ENCODE measurements at places on chromosomes 1 and 21.

DNA sequence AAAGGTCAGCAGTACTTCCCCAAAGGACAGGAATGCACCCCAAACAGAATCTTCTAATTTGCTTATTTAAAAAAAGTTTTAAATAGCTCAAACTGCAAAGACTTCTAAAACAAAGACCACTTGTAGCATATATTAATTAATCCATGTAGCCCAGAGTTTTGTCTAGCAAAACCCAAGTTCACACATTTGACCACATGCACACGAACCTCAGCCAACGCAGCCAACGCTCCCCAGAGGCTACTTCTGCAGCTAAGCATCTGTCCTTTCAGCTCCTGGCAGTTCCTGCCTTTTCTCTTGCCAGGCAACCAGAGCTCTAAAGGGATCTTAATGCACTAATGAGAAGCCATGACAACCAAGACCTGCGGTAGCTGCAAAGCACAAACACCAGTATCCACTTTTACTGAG, 89.6 kb downstream of the RERE start:
- DNase-seq = no peak

- no peak for DNase-seq
Observed at GRCh38 chr1:50976111-50976889, 6.3 kb downstream of the CDKN2C start.

- no peak for DNase-seq
Observed at GRCh38 chr1:86155807-86156565, 586 bp downstream of the COL24A1 start.

DNA sequence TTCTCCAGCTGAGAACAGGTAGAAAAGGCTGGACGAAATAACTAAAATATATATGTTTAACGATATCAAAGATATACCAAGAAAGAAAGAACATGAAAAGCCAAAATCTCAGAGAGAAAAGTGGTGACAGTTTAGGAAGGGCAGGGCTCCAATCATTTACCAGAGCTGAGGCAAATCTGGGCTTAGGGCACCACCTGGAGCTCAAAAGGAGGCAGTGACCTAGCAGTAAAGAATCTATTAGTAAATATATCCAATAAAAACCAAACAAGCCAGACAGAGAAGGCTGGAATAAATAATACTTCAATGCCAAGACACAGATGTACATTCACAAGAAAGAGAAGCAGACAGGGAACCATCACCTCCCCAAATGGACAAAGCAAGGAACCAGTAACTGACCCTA, 43.5 kb downstream of the CHIA start:
- DNase-seq = peak; percentile 7

- DNase-seq = no peak
Observed at GRCh38 chr1:84711121-84711520, 20.9 kb upstream of the SSX2IP start.

- DNase-seq = no peak
Observed at GRCh38 chr1:23103001-23103889, 65.4 kb downstream of the LUZP1 start.

DNA sequence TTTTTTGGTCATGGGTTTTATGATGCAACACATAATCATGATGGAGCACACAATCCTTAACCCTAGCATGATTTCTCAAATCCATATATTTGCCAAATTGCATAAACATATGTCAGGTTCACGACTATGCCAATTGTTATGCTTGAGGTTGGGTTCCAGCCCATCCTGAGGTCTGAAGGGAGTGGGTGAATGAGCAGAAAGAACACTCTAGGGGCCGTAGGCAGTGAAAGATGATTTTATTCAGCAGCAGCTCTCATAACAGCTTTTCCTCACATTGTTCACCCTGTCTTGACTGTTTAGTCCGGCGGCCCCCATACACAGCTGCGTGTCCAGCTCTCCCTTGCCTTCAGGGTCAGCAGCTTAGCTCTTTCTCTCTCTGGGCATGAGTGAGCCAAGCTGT, 627.7 kb downstream of the PLA2G4A start:
- DNase-seq = no peak

DNA sequence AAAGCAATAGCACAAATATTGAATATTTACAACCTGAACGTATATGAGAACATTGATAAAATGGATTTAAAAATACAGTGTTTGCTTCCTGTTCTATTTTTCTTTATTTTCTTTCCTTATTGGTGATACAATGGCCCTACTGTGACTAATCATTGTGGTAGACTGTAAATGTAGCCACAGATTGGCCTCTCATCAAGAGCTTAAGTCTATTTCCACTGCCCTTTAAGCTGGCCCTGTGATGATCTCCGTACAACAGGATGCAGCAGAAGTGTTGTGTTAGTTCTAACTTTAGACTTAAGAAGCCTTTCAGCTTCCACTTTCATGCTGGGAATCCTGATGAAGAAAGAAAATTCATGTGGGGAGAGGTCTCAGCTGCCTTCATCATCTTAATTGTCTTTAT, 285.6 kb upstream of the B3GALT2 start:
- DNase-seq = no peak

DNA sequence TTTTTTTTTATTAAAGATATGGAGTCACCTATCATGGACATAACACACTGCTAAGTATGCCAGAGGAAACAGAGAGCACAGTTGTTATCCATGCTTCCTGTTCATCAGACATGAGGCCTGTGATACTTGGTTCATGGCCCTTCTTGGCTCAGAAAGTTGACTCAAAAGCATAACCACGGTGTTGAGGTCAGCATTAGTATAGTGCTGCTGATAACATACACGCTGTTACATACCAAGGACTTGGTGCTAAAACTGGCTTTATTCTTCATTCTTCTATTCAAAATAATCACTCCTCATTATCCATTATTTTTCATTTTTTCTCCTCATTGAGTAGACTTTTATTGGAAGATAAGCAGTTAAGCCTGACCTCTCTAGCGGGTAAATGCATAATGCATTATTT, 464.1 kb downstream of the ADGRL2 start:
- DNase-seq = no peak

DNA sequence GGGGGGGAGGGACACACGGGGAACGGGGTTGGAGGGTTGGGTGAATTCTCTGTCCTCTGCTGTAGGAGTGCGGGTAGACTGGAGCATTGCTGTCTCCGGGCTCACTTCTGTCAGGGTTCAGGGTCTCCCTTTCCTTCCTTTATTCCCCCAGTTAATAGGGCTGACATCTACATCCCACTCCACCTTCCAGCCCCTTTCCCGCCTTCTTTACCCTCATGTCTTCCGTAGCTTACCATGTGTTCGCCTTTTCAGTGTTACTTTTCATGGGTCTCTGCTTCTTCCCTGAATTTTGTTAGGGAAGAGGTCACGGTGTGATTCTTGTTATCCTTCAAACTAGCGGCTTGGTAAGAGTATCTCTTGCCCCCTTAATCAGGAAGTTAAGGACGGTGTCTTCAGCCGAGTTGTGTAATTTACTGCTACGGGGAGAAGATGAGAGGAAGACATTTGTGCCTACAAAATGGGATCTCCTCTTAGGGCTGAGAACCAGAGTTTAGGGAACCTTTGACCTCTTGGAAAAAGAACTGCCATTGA, 917 bp downstream of the RAP1A start:
- DNase-seq = no peak

DNA sequence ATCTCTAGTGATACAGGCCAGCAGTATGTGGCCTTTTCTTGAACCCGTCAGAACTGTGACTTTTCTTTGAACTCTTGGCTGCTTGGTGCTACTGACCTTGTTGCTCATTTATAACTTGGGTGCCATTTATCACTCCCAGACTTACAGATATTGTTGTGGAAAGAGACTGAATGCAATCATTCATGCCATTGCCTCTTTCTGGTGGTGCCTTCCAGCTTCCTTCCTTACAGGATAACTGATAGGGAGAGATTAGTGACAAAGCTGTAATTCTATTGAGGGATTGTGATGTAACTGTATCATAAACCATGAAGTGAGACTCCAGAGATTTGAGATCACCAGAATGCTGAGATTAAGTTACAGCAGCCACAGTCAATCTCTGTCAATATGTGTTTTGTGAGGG, 256.5 kb downstream of the USP25 start:
- no peak for DNase-seq

GRCh38 chr1:55052221-55053142, 13.1 kb downstream of the PCSK9 start:
- DNase-seq = no peak

- DNase-seq = no peak
Observed at GRCh38 chr1:107474877-107475612, 334.2 kb downstream of the NTNG1 start.

Measured in iPS DF 19.7 (cell line).